Muscle of arm (tissue), 14 donors: ENCODE measurements at places on chromosomes 7 and 10. TPM values are rescaled to one million over a fixed set of nuclear protein-coding genes. Genes with fewer than 3 reads are reported as not detected.

DNAH11 gene
- 0.12 TPM for polyA plus RNA-seq

DNA sequence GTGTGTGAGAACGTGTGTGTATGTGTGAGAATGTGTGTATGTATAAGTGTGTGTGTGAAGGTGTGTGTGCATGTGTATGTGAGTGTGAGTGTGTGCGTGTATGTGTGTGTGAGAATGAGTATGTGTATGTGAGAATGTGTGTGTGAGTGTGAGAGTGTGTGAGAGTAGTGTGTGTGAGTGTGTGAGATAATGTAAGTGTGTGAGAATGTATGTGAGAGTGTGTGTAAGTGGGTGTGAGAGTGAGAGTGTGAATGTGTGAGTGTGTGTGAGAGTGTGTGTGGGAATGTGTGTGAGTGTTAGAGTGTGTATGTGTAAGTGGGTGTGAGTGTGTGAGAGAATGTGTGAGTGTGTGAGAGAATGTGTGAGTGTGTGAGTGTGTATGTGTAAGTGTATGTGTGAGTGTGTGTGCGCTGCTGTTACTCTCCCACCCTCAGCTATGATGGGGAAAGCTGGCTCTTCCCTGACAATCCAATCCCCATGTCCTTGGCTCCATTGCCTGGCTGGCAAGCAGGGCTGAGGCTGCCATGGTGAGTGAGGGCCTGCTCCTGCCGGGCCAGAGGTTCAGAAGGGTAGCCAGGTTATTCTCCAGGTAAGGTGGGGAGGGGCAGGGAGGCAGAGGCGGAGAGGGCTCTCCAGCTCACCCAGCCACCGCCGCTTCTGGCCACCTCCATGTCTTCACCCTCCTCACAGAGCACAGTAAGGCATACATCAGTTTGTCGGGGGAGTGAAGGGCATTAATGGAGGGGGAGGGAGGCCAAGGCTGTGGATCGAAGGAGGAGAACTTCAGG lies 72.6 kb upstream of the PCBD1 start:
- DNase-seq: no peak

GRCh38 chr10:107618504-107618994 lies 454.0 kb upstream of the SORCS1 start:
- no peak for DNase-seq

DNA sequence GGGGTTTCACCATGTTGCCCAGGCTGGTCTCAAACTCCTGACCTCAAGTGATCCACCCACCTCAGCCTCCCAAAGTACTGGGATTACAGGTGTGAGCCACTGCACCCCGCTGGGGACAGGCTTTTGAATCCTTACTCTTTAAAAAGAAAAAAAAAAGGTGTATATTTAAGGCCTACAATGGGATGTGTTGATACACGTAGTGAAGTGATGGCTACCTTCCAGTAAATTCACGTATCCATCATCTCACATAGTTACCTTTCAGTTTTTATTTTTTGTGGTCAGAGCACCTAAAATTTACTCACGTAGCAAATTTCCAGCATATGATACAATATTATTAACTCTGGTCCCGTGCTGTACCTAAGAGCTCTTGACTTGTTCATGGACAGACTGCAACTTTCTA lies 119.5 kb upstream of the INSYN2A start:
- no peak for DNase-seq
